ENCODE measurements at places on chromosomes 12 and 14.

DNA sequence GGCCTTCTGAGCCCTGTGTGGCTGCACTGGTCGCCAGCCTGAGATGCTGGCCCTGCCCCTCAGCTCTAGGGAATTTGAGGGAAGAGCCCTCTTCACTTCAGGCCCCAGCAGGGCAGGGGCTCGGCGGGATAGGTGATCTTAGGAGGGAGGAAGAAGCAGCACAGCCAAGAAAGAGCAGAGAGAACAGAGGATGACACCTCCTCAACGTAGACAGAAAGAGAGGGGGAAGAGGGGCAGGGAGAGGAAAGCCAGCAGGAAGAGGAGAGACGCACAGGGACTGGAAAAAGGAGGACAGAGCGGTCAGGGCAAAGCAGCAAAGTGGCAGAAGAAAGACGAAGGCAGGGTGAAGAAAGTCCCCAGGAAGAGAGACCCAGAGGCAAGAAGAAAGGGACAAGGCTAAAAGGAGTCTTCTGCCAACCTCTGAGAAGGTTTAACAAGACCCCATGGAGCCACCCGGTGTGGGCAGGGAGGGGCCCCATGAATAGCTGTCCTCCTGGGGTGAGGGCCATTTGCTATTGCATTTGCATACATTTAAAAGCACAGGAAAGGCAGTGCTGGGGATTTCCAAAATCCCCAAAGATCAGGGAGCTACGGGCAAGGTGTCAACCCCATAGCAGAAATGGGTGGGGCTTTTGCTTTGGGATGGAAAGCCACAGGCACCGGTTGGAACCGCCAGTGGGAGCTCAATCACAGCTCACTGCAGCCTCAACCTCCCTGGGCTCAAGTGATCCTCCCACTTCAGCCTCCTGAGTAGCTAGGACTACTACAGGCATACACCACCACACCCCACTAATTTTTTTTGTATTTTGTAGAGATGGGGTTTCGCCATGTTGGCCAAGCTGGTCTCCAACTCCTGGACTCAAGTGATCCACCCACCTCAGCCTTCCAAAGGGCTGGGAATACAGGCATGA is 22.7 kb downstream of the CMKLR1 start:
- no peak for DNase-seq

- DNase-seq, result no peak
Measured at GRCh38 chr12:83046019-83046418, 359.3 kb downstream of the TMTC2 start.

- no peak for DNase-seq
Measured at GRCh38 chr12:70463997-70464396, 97.9 kb downstream of the KCNMB4 start.

GRCh38 chr14:82710267-82710841 is 1176.7 kb upstream of the SEL1L start:
- no peak for DNase-seq

DNA sequence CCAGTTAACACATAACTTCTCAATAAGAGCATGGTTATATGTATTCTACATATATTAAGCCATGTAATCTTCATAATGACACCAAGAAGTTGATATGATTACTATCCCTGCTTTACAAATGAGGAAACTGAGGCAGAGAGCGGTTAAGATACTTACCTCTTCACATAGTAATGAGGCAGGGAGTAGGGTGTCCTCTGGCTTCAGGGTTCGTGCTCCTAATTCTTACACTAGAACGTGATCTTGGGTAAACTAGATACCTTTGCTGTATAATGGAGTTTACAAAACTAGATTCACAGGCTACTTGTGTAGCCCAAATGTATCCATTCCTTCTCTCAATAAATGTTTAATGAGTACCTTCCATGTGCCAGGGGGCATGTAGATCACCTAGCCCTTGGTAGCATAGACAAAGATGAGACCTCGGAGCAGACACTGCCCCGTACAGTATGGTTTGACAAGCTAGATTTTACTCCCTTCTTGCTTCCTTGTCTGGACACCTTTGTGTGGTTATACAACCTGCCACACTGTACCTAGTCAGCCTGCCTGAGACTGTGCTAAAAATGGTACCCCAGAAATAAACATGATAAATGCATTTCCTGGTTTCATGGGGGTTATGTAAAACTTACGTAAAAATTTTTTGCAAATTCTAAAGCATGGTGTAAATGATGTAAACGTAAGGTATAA is 991.8 kb downstream of the VRK1 start:
- DNase-seq, result no peak

- no peak for DNase-seq
Measured at GRCh38 chr14:92448786-92449185, 64.8 kb upstream of the RIN3 start.

DNA sequence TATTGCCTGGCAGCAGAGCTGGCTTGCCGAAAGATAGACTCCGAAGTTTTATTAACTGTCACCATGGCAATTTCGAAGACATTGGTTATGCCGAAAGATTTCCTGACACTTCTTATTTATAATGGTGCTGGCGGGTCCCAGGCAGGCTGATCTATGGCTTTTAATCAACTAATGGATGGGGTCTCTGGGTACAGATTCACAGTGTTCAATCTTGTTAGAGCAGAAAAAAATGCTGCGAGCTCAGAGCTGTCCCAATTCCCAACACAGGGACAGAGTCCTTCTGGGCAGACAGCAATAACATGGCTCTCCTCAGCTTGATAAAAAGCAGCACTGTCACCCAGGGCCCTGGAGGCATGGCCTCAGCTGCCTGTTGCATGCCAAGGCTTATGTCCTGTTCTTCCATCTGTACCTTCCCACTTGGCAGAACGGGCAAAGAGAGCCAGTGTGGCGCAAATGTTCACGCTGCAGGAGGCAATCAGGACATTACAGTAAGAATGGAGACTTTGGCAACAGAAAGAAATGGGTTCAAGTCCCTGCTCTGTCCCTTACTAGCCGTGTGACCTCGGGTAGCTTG is 228.2 kb upstream of the PWP1 start:
- DNase-seq, result no peak

GRCh38 chr12:125340791-125341190 is 275.6 kb downstream of the AACS start:
- DNase-seq, result no peak

Data from stimulated activated CD8-positive, alpha-beta memory T cell treated with anti-CD3 and anti-CD28 coated beads, Interleukin-12 subunit alpha, Interleukin-12 subunit beta, amount 100 ng/mL, for 1 hour (primary cell).